ENCODE measurements at places on chromosomes 7 and 10.
A peak's percentile ranks its signal among the peaks of the same experiment; 100 is the strongest.

- DNase-seq, result no peak
Measured at GRCh38 chr10:30420766-30421165, 13.2 kb upstream of the MAP3K8 start.

- DNase-seq, result no peak
Measured at GRCh38 chr7:141242568-141242967, 168.7 kb downstream of the TMEM178B start.

- DNase-seq, result no peak
Measured at GRCh38 chr7:66735850-66736249, 4.7 kb upstream of the RABGEF1 start.

- DNase-seq, result no peak
Measured at GRCh38 chr10:131915990-131916766, 15.4 kb downstream of the PPP2R2D start.

DNA sequence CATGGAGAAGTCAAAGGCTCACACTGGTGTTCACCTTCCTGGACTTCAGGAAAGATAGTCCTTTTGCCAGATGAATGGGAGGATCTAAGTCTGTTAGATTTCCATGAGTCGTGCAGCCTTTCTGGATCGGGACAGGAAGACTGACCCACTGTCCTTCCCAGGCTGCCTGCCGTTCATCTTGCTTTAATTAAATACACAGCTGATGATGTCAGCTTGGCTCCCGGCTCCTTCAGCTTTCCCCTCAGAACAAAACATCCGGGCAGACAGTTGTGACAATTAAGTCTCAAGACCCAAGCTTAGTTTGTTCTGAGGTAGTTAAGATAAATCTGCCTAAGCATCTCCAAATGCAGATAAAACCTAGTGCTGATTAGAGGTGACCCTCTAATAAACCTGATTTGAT lies 58.6 kb downstream of the AUTS2 start:
- DNase-seq, result no peak

DNA sequence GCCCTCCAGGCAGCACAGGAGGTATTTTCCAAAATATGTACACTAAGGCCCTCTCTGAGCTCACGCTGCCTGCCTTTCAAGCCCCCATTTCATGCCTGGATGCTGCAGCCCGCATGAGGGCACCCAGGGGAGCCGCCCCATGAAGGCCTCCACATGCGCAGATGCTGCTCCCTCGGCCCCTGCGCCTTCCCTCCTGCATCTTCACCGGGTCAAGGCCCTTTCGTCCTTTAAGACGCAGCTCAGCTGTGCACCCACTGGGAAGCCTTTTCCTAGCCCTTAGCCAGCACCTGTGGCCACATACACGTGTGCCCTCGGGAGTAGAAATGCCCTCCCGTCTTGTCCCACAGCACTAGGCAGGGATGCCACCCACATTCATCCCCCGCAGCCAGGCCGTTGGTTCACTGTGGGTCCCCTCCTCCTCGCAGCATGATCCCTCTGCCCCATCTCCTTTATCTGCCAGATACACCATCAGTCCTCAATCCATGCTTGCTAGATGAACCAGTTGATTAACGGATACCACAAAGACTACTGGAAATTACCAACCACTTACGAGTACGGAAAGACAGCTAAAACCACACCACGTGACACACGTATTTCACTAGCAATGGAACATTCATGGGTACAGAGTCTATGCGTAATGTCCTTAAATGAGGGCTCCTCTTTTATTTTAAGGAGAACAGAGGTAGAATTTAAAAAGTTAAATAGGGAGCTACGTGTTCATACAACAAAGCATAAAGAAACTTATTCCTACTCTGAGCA lies 278.0 kb downstream of the TNS3 start:
- DNase-seq, result no peak

- DNase-seq, result no peak
Measured at GRCh38 chr10:104734433-104734832, 93.3 kb downstream of the SORCS3 start.

- no peak for DNase-seq
Measured at GRCh38 chr10:48525113-48525512, 79.8 kb downstream of the ARHGAP22 start.

DNA sequence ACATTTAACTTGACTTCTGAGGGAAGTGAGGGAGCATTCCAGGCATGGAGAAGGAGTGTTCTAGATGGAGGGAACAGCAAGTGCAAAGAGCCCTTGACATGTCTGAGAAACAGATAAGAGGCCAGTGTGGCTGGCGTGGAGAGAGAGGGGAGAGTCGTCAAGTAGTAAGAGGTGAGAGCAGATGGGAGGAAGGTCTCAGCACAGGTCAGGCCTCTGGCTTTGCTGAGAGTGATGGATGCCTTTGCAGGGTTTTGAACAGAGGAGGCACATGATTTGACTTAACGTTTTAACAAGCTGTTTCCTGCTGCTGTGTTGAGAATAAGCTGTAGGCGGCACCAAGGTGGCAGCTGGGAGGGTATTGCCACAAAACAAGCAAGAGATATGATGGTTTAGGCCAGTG lies 97.2 kb downstream of the KAT6B start:
- DNase-seq, result no peak

GRCh38 chr10:13492493-13493180 lies 36.2 kb downstream of the BEND7 start:
- DNase-seq, result no peak

- DNase-seq, result no peak
Measured at GRCh38 chr7:12436896-12437535, 33.4 kb upstream of the VWDE start.

- no peak for DNase-seq
Measured at GRCh38 chr10:9075420-9075819, 1020.9 kb downstream of the GATA3 start.

DNA sequence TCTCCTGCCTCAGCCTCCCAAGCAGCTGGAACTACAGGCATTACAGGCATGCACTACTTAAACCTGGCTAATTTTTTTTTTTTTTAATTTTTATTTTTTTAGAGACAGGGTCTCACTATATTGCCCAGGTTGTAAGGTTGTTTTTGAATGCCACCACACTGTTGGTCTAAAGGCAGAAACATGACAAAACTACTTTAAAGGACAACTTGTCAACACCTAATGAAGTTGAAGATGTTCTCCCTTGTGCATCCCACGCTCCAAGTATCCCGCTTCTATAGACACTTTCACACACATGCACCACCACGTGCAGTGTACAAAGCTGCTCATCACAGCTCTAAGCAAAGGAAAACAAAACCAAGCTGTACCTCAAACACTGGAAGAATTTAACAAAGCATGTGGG lies 226.4 kb downstream of the FGFR2 start:
- DNase-seq, result no peak

GRCh38 chr10:5534880-5535856 lies 10.4 kb downstream of the CALML3 start:
- DNase-seq, result no peak

DNA sequence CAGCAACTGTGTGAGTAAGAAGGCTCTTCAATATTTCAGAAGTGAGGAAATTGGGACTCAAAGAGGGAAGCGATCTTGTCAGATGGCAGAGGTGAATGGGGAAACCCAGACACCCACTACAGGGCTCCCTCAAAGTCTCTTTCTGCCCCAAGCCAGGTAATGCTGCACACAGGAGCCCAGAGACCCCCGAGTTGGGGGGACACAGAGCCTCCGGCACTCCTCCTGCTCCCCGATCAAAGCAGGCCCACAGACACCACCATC lies 139.4 kb downstream of the TNS3 start:
- DNase-seq, result no peak

DNA sequence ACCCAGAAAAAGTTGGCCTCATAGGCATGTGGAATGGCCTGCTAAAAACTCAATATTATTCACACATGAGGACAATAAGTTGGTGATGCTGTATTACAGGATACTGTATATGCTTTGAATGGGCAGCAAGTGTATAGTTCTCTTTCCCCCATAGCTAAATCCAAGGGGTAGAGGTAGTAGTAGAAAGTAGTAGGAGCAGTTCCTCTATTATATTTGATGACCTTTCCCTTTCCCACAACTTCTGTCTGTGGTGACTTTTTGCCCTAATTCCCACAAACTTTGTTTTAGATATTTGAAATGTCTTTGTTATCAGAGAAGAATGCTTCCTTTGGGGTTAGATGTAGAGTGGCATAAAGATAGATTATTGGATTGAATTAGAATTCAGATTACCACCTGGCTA lies 154.0 kb upstream of the STEAP4 start:
- no peak for DNase-seq

DNA sequence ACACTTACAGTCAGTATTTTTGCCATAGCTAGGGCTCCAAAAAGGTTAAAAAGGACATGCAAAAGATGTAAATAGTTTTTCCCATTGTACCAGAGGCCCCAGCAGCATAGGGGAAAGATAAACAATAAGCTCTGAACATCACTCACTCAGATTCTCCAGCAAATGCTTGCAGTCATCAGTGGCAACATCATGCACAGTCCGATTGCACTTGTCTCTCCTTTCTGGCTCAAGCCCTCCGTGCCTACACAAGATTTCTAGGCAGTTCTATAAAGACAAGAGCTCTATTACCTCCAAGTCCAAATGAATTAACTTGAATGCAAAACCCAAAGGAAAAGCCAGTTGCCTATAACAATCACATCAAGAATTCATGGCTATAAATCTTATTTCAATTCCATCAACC lies 106.3 kb downstream of the CTTNBP2 start:
- no peak for DNase-seq

DNA sequence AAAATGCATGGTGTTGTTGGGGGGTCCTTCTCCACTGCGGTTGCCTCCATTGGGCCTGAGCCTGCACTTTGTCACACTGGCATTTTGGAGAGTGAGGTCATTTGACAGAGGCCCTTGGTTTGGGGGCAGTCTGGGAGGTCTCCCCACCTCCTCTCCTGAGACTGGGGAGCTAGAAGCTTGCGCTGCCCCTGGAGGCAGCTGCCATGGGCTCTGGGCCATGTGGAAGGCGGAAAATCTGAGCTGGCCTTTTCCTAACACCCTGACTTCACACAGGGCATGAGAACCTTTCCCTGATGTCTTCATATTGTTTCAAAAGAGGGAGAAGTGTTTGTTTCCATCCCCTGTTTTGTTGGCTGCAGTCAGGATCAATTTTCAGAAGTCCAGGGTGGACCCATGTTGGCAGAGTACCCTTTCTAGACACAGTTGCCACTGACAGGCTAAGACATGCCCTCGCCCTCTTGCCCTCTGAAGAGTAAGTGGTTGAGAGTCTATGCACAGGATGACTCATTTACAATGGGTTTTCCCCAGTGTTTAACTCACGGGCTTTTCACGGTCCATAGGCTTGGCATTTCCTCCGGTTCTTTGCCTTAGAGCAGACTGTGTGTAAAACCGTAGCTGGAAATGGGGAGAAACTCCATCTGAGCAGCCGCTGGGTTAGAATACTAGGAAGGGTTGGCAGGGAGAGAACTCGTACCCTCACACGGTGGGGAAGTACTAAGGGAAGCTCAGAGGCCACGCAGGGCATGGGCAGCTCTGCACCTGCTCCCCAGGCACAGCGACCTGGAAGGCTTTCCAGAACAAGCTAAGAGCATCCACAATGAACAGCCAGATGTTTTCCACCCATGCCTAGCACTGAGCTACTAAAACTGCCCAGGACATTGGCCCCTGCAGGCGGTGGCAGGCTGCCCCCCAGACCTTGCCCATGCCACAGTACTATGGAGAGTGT lies 655.0 kb downstream of the SDK1 start:
- DNase-seq, result no peak

- DNase-seq, result no peak
Measured at GRCh38 chr10:19041171-19041570, 7.4 kb upstream of the MALRD1 start.

DNA sequence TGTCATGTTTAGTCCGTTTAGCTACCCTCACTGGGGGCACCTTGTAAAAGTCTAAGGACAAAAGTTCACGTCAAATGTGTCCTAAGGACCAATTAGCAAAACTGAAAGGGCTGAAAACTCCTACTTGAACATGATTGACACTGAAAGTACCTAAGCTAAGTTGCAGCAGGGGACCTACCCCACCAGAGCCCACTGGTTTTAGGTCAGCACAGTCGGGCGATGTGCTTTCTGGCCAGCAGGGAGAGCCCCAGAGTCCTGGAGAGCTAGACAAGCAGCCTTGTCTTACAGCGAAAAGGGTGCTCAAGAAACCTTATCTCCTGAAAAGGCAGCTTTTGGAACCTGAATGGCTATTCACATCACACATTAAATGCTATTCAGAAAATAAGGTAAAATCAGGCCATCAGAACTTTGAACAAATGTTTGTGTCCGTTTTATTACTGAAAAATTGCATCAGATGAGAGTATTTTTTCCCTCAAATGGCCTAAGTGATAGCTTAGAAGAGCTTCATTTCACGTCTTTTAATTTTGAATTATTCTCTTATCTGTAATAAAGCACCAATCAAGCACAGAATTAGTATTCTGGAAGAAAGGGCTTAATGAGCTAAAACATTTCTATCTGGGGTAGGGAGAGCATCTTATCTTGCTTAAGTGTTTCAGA lies 52.2 kb upstream of the MKI67 start:
- DNase-seq, result peak; percentile 44

DNA sequence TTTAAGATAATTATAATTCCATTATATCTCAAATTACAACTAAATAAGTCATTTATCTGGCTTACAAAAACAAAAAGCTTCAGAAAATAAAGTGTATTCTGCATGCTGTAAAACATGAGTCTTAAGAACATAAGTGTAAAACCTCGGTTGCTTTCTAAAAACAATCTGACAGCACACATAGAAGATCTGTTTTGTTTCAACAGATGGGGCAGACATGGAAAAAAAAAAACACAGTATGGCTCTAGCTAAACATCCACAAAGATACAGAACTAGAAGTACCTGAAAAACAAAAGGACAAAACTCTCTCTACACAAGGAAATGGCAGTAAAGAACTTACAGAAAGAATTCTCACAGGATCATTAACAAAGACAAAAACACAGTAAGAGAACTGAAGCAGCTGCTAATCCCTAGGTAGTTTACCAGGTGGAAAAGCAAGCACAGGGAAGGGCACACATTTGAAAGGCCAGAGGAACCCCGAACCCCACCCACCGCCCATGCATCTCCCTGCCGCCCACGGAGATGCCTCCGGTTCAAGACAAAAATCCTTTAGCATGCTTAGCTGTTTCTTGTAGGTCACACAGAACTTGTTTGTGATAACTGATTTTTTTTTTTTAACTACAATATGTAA lies 42.5 kb downstream of the DLD start:
- DNase-seq, result no peak

DNA sequence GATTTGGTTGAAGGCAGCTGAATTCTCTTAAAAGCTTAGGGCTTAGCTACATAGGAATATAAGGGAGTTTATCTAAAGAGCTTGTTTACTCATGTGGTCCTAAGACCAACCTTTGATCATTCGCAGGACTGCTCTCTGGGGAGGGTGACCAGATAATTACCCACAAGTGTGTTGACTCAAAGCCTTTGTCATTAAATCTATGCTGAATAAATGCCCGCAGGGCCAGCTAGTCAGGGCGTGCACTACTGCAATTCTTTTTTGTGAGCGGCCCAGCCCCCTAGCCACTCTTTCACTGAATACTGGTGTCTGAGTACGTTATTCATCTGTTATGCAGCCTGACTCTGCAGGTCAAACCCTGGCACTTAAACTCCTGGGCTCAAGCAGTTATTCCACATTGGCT lies 69.6 kb downstream of the AKAP9 start:
- no peak for DNase-seq

DNA sequence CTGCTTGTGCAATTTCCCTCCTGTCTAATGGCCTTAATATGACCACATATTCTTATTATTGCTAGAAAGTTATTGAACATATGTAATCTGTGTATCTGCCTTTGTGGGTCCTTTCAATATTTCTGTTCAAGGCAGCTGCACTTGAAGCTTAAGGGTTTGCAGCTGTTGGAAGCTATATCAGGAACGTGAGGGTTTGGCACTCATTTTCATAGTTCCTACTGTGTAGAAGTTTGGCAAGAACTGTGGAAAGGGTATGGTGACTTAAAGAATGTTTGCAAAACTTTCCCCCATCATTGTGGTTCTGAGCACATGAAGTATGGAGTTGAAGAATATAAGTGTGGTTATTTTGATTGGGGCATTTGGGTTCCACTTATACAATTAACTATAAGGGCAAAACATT lies 144.7 kb upstream of the SEMA3A start:
- DNase-seq, result no peak
